Omental fat pad (tissue), 4 donors: ENCODE measurements at places on chromosomes 2 and 18.

- DNase-seq, result no peak
Measured at GRCh38 chr2:85929096-85930050, 40.6 kb upstream of the ST3GAL5 start.

DNA sequence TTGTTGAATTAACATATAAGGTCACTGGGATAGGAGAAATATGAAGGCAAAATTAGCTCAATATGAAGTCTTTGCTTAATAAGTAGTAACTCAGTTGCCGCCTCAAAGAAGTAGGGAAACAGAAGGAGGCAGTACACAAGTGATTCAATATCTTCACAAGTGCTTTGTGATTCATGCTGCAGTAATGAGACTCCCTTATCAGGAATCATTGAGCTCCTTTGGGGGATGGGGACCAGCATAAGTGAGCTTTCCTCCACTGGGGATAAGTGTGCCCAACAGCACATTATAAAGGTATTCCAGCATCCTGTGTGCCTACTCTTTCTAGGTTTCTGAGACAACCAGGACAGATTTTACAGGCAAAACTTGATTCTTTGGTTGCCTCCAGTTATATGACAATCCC, 323.4 kb upstream of the UBE2E3 start:
- no peak for DNase-seq

- no peak for DNase-seq
Measured at GRCh38 chr2:182761903-182762302, 45.8 kb downstream of the DNAJC10 start.

DNA sequence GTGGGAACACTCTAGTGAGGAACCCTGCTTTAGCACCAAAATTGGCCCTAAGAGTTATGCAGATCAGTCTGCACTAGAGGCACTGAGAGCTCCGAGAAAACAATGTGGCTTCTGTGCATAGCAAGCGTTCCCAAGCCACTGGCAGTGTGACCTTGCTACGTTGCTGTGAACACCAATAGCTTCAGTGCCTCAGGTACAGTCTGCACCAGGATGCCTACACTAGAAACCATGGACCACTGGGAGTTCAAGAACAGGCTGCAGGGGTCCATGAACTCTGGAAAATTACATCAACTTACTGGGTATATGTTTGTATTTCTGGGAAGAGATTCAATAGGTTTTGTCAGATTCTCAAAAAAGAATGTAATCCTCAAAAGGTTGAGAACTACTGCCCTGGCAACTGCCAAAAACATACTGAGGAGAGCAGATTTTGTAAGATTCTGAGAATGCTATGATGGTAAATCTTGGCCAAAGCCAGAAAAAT, 18.3 kb upstream of the SP3 start:
- DNase-seq, result no peak

DNA sequence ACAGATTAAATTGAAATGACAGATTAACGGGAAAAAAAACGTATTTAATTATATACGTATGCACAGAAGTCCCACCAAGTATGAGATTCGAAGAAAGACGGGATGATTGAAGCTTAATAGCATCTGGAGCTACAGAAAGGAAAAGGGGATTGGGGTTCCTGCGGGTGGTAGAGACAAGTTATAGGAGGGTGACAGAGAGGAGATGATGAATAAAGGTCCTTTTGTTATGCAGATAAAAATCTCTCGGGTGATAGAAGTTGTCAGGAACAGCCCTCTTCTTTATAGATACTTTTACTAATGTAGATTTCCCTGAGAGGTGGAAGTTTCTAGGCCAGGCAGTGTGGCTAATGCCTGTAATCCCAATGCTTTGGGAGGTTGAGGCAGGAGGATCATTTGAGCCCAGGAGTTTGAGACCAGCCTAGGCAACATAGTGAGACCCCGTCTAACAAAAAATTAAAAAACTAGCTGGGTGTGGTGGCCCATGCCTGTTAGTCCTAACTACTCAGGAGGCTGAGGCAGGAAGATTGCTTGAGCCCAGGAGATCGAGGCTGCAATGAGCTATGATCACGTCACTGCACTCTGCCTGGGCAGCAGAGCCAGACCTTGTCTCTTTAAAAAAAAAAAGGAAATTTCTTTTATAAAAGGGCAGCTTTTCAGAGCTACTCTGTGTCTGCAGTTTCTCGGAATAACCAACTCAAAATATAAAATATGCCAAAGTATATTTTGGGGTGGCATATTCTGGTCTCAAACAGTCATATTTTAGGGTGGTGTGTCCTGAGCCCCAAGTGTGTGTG, 113.0 kb downstream of the STPG4 start:
- DNase-seq, result no peak

DNA sequence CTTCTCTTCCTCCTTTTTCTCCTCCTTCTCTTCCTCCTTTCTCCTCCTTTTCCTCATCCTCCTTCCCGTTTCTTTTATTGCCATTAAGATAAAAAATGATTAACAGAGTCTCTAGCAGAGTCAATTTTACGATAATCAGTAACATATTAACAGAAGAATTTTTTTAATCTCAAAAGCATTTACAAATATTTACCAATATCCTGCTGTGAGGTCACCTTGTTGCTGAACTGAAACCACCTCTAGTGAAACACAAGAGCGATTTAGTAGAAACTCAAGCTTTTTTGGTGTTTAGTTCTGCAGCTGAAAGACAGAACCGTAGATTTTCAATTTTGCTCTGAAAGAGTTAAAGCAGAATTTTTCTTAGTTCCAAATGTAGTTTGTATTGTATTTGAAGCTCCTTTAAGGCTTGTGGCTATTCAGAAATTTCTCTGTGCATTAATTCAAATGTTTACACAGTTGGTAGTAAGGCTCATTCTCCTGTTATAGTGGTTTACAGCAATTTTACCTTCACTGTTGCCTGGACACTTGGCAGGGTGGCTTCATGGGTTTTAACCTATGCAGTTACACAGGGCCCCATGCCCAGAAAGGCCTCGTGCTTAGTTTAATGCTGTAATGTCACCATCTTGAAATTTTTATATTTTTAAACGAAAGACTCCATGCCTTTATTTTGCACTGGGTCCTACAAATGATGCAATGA, 1106.6 kb upstream of the FAM98A start:
- DNase-seq, result no peak

DNA sequence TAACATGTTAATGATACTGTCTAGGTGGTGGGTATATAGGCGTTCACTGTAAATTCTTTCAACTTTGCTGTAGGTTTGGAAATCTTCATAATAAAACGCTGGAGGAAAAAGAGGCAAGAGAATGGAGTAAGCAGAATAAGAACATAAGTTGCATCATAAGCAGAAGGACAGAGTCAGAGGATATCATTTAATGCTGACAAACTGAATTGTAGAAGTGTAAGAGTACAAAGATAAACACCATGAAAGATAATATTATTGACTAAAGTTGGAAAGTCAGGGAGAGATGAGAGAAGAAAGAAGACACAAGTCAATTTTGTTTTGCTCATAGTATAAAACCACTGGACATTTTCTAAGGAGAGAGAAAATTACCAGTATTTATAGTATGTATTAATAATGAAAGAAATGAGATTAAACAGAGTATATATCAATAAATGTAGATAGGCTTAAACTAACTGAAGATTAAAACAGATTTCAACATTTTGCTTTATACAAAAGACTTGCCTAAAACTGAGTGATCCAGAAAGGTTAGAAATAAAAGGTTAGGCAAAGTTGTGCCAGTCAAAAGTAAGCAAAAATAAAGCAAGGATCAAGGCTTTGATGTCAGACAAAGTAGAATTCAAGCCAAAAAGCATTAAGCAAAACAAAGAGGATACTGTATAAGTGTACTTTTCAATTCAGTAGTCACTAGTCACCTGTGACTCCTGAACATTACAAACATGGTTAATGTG, 42.4 kb upstream of the VIT start:
- no peak for DNase-seq
